Pons (tissue), 1 donor: ENCODE measurements at places on chromosomes 12 and 14.

- DNase-seq: no peak
Measured at GRCh38 chr14:22179190-22179589, 409.8 kb downstream of the DAD1 start.

DNA sequence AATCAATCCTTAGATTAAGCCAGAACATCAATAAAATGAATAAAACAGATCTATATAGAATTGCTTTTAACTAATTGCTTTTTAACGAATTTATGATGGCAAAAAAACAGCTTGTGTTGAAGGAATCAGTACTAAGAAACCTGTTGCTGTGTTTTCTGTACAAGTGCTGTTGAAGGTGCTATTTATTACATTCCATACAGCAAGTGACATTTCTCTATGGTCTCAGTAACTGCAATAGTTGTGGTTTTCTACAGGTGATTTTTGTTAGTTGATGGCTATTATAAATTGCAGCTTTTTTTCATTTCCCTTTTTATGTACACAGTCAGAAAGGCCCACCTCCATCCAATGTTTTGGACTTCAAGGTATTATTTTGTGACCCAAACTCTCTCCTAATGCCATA is 56.6 kb downstream of the SLC2A13 start:
- DNase-seq: no peak

DNA sequence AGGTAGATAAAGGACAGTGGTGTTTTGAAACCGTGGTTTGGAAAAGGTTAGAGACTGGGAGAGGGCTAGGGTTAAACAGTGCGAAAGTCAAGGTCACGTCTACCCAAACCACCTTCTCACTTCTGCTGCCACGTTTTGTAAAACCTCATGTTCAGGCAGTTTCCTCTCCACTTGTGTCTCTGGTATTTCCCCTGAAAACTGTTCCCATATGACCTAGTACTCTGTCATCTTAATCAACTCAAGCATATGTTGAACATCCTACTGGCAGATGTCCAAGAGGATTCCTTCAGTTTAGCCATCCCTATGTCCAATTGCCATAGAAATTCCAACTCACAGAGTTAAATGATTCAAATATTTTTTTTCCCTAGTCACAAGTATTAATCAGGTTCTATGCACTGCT is 17.4 kb downstream of the CLEC4C start:
- no peak for DNase-seq

GRCh38 chr12:130933269-130933995 is 20.3 kb upstream of the ADGRD1 start:
- peak; percentile 22 for DNase-seq

DNA sequence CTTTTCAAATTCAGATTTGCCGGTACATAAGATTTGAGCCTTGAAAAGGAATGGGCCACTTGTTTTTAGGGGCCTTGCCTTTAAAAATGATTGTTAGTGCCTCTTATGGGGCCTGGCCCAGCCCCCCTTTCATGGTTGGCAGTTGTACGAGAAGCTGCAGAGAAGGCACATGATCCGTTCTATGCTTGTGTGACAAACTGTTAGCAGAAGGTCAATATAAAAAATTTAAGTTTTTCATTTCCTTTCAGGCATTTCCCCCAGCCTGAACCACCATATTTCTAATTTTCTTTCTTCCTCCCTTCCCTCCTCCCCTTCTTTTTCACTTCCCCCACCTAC is 119.1 kb downstream of the PLXNC1 start:
- DNase-seq: no peak

DNA sequence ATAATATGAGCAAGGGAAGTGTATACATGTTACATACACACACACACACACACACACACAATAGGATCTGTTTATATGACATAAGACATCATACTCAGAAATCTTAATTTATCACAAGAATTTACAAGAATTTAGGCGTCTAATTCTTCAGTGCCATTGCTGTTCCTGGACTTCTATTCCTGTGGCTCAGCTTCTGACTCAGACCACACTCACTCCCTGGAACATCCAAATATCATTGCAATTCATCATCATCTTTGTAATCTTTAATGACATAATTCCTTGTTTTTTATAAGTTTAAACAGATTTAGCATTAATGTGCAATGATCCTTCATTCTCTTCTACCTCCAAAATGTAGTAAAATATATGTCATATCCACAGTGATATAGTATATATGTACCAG is 544.2 kb downstream of the FOXG1 start:
- DNase-seq: no peak

GRCh38 chr14:28635387-28635786 is 131.2 kb upstream of the FOXG1 start:
- peak; percentile 57 for DNase-seq

DNA sequence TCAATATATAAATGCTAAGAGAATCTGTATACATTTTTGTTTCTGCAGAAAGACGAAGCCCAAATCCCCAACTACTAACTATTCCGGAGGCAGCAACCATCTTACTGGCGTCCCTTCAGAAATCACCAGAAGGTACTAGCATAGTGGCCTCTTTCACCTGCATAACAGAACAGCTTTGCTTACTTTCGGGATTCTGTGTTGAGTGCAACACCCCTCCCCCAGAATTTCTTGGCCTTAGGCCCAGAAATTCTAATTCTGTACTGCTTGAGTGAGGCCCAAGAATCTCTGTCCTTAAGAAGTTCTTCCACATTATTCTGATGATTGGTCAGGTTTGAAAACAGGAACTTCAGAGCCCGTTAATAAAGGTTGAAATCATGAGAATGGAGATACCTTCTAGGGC is 2.9 kb downstream of the SPX start:
- peak; percentile 36 for DNase-seq

- DNase-seq: no peak
Measured at GRCh38 chr14:22263961-22264360, 325.1 kb downstream of the DAD1 start.

DNA sequence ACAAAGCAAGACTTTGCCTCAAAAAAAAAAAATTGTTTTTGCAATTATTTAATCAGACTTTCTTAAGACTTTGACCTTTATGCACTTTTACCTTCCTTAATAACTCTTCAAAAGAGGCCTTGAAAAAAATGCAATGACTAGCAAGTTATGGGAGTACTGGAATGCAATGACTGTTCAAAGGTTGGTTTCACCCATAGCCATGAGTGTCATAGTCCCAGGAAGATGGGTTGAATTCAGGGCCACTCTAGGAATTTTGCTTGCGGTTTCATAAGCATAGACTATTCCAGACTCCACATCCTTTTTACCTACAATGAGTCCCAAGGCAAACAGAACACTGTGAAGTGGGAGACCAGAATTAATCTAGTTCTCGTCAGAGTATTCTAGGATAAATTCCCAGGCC is 29.4 kb upstream of the DENND5B start:
- no peak for DNase-seq

- peak; percentile 96 for DNase-seq
Measured at GRCh38 chr12:26119391-26119989, 5.3 kb downstream of the BHLHE41 start.

- DNase-seq: no peak
Measured at GRCh38 chr12:2963154-2963759, 4.1 kb downstream of the TEAD4 start.

GRCh38 chr12:67625004-67625403 is 23.5 kb upstream of the DYRK2 start:
- no peak for DNase-seq

DNA sequence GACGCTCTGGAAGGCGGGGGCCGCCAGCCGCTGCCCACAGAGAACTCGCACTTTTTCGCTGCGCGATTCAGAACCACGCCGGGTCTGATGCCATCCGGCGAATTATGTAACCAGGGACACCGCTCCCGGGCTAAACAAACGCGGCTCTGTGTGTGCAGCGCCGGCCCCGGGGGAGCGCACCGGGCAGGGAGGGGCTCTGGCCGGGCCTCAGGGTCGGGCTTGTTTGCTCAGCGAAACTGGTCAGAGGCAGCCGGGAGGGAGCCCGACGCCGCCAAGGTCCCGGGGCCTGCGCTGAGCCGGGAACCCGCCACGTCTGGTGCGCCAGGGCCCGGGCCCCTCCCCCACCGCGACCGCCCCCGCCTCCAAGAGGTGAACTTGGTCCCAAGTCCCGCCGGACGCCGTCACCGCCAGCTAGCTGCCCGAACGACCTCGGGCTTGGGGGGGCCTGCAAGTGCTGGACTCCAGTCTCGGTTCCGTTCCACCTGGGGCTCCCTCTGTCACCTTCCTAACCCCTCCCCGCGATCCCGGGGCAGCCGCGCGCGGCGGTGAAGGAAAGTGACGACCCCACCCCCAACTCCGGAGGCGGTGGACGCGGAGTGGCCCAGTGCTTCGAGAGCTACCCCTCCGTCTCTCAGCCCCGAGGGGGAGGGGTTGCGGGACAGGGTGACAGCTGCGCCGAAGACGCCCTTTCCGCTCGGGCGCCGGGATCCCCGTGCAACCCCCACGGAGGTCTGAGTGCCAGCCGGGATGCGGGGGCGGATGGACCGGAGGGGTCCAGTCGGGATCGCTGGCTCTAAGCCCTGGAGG is 848 bp downstream of the CTDSP2 start:
- DNase-seq: peak; percentile 80

GRCh38 chr12:13222076-13222475 is 25.6 kb downstream of the EMP1 start:
- DNase-seq: no peak

DNA sequence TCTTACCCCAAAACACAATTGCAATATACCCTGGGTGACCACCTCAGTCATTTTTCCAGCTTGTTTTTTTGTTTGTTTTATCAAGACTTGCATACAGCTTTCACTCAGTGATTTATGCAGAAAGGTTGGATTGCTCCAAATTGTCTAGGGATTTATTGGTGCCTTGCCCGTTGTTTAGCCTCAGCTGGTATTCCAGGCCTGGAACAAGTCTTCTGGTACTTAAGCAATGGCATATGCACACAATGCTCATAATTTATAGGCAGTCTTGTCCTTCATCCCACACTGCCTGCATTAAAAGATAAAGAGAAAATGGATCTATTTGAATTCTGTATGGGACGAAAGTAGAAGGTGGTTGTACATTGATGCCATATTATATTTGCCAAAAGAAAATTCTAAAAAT is 392.5 kb downstream of the ADAMTS20 start:
- no peak for DNase-seq

DNA sequence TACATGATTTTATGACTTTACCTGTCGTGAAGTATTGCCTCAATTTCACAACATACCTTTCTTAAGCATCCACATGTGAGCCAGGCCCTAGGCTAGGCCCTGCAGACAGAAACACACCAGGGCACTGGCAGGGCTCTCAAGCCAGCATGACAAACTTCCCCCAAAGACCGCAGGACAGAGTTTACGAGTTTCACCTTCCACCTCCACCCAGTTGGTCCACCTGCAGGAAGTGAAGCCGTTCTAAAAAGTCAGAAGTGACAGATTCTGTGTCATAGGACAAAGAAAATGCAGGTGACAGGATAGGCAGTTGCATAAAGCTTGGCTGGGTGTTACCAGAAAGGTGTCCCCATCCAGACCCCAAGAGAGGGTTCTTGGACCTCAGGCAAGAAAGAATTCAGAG is 382.3 kb downstream of the PCNX1 start:
- no peak for DNase-seq

GRCh38 chr12:129483111-129483893 is 420.5 kb downstream of the TMEM132D start:
- no peak for DNase-seq

DNA sequence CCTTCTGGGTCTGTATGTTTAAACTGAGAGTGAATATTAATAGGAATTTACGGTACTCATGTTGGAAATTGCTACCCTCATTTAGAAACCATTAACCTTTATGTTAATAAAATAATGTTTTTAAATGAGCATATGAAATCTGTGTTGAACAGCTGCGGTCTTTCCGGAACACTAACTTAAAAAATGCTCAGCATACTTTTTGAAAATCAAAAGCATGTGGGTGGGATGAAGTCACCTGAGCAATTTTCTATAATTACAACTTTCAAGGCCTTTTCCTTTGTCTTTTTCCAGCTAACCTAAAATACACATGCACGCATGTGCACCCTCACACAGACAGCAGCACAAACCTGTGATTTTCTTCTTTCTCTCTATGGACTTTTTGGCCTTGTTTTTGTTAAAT is 39.8 kb downstream of the BORCS5 start:
- DNase-seq: no peak

GRCh38 chr14:105205673-105206208 is 24.6 kb upstream of the NUDT14 start:
- DNase-seq: no peak

DNA sequence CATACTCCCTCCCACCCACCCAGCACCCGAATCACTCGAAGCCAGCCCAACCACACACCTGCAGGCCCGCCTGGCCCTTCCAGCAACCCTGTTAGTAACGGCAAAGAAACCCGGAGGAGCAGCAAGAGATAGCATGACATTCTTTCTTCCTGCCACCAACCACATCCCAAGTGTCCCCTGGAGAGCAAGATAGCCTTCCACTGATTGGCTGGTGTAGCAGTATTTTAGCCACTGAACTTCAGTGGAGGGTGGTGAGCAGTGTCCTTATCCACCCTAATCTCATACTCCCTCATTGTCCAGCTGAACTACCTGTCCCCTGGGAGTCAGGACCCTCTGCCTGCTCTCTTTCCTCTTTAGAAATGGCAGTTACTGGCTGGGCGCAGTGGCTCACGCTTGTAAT is 769 bp upstream of the SLC39A5 start:
- DNase-seq: no peak

GRCh38 chr12:69107541-69107940 is 131.8 kb upstream of the CPSF6 start:
- no peak for DNase-seq

DNA sequence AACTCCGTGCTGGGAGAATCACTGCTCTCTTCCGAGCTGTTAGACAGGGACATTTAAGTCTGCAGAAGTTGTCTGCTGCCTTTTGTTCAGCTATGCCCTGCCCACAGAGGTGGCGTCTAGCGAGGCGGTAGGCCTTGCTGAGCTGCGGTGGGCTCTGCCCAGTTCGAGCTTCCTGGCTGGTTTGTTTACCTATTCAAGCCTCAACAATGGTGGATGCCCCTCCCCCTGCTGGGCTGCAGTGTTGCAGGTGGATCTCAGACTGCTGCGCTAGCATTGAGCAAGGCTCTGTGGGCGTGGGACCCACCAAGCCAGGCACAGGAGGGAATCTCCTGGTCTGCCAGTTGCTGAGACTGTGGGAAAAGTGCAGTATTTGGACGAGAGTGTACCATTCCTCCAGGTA is 43.7 kb downstream of the GPR137C start:
- DNase-seq: no peak

- no peak for DNase-seq
Measured at GRCh38 chr14:104419865-104420505, 159.6 kb upstream of the C14orf180 start.

- no peak for DNase-seq
Measured at GRCh38 chr14:70898111-70898745, 9.0 kb upstream of the PCNX1 start.
